ENCODE measurements at places on chromosomes 2 and 18.

GRCh38 chr2:235551965-235552364, 58.1 kb downstream of the AGAP1 start:
- peak; percentile 16 for DNase-seq

DNA sequence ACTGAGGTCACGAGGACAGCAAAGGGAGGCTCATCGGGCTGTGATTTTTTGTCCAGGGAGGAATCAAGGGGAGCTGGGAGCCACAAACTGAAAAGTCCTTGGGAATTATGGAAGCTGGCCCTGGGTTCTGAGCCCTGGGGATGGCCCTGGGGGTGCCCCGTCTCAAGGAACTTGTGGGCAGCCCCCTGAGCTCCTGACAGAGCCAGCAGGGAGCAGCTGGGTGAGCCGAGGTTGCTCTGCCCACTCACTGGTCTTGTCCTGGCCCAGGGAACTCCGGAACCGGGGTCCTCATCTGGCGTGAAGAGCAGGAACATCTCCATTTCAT, 61.3 kb upstream of the HDAC4 start:
- no peak for DNase-seq

DNA sequence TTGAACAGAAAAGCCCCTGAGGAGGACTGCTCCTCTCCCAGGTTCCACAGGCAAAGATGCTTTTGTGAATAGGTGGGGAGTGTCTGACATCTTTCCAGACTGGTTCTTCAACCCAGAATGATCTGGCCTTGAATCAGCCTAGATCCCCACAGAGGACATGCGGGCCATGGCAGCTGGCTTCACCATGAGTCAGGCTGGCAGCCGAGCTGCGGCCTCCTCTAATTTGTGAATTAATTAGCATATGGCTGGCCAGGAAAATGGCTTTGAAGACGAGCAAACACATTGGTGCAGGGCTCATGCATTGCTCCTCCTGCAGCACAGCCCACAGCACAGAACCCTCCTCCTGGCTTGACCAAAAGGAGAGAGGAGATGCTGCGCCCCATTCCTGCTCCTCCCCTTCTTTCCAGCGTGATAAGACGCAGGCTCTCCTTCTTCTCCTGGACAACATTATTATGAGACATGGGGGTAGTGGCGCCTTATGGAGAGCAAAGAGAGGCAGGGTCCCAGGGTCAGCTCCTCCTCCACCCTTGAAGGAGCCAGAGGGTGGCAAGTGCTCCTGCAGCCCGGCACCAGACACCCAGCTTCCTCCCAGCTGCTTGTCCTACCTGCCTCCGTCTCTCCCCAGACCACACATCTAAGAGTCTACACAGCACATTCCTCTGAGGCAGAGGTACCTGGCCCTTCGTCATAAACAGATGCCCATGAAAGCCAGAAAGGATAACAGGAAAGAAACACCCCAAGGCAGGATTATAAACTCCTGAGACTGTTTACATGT, 66.7 kb downstream of the EDAR start:
- no peak for DNase-seq

GRCh38 chr2:53987336-53987921, 16.6 kb upstream of the PSME4 start:
- peak; percentile 68 for DNase-seq

DNA sequence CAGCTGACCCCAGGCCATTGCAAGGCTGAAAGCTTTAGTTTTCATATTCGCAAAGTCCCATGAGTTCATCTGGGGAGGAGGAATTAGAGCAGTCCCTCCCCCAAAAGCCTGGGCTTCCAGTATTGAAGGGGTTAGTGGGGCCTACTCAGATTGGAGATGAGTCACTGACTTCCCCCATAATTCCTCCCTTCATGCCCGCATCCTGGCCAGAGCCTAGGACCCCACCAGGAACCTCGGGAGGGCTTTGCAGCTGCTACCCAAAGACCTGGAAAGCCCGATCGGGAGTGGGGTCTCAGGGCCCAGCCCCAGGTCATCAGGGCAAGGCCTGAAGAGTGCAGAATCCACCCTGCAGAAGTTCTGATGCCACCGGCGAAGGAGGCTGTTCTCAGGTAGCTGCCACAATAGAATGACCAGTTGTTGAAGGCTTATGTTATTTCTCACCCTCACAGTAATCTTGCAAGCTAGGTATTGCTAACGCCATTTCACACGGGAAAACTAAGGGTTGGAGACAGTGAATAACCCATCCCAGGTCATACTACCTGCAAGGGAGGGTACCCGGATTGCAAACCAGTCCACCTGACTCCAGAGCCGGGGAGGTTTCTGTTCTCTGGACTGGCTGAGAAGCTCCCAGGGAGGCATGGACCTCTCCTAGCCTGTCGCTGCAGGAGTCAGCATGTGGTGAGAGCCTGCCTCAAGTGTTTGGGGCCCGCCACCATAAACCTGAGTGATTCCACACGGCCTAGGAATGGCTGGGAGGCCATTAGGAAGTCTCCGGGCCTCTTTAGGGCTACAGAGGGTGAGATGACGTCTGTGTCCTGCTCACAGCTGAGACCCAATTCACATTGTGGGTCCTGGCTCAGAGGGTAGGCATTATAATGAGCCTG, 5.8 kb upstream of the ARID5A start:
- no peak for DNase-seq

GRCh38 chr18:78603102-78603983, 376.3 kb upstream of the SALL3 start:
- DNase-seq = no peak

GRCh38 chr2:18701981-18702380, 112.6 kb upstream of the NT5C1B start:
- DNase-seq = no peak

Data from NCI-H1436 treated with DMSO at 0.1 percent for 48 hours (cell line).